ENCODE measurements at places on chromosomes 4 and X. TPM values are rescaled to one million over a fixed set of nuclear protein-coding genes. Genes with fewer than 3 reads are reported as not detected.

DNA sequence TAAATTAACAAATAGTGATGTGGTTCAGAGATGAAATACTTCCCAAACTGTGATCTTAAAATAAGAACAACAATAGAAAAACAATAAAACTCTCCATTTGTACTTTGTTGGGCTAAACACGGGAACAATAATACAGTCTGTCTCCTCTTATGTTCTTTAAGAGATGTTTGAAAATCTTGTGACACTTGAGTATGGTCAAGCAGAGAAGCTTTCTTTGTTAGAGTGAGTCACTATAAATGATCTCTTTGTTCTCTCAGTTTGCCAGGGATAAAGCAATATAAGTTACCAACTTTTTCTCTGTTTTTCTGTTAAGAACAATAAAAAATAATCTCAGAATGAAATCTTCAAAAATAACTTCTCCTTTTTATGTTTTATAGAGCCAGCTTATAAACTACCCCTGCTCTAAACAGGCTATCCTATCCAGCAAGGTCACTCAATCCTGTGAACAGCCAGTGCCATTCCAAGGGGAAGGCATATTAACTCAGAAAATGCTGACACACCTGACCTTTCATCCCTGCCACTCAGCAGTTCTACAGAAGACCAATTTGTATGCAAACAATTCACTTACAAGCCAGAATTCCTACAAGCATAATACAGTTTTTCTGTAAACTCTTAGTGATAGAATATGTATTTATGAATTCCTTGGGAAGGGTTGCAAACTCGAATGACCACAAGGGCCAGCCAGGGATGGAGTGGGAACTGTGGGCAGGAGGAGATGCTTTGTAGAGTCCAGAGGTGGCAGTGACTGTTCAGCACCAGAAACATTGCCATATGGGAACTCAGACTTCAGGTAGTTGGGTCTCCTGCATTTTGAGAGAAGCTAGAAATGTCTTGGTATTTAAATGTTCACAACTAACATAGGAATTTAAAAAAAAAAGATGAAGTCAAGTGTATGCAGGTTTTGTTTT lies 52.2 kb downstream of the AFM start:
- no peaks in the 10 kb centered on the region for H3K36me3 ChIP-seq
- H3K4me3 ChIP-seq: no peak overlapping the region
- DNase-seq: no peak
- H3K27me3 ChIP-seq: peaks cover under 1% of the 10 kb centered on the region
- no peaks in the 10 kb centered on the region for H3K4me1 ChIP-seq

DNA sequence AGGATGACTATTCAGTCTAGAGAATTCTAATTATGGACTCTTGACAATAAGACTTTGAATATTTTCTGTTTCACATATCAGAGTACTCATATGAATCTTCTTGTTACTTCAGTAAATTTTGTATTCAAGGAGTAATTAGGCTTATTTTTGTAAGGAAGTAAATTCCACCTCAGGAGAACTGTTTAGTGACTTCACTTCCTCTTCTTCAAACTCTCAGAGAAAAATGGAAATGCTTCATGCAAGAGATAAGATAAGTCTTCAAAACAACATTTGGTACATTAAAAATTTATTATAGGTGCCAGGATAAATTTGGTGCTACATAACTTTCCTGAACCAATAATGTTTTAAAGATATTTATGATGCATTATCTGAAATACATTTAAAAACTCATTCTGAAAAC lies 1421.9 kb downstream of the PCDH7 start:
- no peak for DNase-seq
- no peak overlapping the region for H3K27ac ChIP-seq
- H3K4me3 ChIP-seq: no peak overlapping the region
- H3K27me3 ChIP-seq: no peaks in the 10 kb centered on the region

DNA sequence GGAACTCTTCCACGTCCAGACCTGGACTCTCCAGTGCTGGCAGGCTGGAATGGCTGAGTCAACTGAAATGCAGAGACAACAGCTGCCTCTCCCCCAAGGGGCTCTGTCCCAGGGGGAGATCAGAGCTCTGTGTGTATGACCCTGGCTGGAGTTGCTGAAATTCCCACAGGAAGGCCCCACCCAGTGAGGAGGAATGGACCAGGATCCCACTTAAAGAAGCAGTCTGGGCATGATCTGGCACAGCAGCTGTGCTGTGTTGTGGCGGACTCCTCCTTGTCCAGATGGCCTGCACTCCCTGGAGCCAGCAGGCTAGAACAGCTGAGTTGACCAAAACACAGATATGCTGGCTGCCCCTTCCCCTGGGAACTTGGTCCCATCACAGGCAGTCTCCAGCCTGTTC lies 25.4 kb downstream of the C4orf17 start:
- no peak overlapping the region for H3K27ac ChIP-seq
- DNase-seq: no peak

DNA sequence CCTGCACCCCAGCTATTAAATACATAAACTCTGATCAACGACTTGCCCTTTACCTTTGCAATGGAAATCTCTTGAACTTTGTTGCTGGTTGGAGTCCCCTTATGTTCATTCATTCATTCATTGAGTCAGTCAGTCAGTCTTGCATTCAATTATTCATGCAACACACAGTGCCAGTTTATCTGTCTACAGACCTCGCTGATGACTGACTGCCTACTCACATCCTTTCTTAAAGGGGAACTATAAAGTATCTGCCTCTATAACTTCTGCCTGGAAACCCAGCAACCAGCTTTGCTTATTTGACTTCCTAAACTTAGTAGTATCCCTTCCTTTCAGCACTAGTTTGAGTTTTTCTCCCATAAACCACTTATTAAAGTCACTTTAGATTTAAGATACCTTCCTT lies 620.8 kb upstream of the ADGRL3 start:
- no peak overlapping the region for H3K27ac ChIP-seq
- no peaks in the 10 kb centered on the region for H3K36me3 ChIP-seq
- peak; percentile 49 for DNase-seq
- H3K4me1 ChIP-seq: no peaks in the 10 kb centered on the region
- H3K27me3 ChIP-seq: no peaks in the 10 kb centered on the region
- no peak overlapping the region for H3K4me3 ChIP-seq

DNA sequence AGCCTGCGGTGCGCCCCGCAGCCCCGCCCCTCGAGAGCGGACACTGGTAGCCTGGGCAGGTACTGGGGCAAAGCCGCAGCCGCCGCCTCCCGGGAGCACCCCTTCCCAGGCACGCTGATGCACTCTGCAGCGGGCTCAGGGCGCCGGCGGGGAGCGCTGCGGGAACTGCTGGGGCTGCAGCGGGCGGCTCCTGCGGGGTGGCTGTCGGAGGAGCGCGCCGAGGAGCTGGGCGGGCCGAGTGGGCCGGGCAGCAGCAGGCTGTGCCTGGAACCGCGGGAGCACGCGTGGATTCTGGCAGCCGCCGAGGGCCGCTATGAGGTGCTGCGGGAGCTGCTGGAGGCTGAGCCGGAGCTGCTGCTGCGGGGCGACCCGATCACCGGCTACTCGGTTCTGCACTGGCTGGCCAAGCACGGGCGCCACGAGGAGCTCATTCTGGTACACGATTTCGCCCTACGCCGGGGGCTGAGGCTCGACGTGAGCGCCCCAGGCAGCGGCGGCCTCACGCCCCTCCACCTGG lies 401 bp downstream of the SOWAHD start:
- no peaks in the 10 kb centered on the region for H3K27me3 ChIP-seq
- H3K36me3 ChIP-seq: no peaks in the 10 kb centered on the region
- no peak overlapping the region for H3K27ac ChIP-seq

DNA sequence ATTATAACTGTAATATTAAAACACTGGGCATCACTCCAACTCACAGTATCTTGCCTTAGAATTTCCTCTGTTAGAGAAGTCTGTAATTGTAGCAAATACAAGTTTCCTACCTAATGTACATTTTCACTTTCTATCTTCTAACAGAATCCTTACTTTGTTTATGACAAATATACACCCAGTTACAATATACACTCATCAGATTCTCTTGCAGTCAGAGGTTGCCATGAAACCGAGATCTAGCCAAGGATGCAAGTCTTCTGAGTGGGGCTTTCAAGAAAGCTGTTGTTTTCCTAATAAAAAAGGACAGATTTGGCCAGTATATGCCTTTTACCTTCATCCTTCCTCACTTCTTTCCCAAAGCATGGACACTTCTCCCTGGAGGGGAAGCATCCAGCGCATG lies 228.9 kb downstream of the SCFD2 start:
- H3K4me1 ChIP-seq: peaks cover 8% of the 10 kb centered on the region
- H3K4me3 ChIP-seq: no peak overlapping the region
- DNase-seq: no peak
- H3K27ac ChIP-seq: no peak overlapping the region

Gene FTHL17
- total RNA-seq: not detected

Gene TRPC5OS
- total RNA-seq: not detected

Gene IGSF1
- total RNA-seq: 0.29 TPM

DNA sequence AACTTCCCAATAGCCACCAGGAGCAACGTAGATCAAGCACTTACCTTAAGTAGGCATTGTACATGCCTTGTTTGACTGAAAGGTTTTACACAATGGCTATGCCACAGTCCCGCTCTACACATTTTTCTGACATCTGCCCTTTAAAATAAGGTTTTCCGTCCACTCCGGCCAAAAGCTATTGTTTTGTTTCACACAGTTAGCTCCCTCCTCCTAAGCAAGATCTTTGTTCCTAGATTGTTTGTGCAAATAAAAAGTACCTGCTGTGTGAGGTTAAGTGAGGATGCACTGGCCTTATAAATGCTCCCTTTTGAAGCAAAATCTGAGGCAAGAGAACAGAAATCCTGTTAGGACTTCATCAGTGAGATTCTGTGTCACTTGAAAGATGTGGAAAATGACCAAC lies 11.8 kb downstream of the SCD5 start:
- H3K4me1 ChIP-seq: peaks cover 18% of the 10 kb centered on the region
- H3K36me3 ChIP-seq: no peaks in the 10 kb centered on the region
- DNase-seq: no peak
- peaks cover 5% of the 10 kb centered on the region for H3K27me3 ChIP-seq
- no peak overlapping the region for H3K4me3 ChIP-seq
- no peak overlapping the region for H3K27ac ChIP-seq

DNA sequence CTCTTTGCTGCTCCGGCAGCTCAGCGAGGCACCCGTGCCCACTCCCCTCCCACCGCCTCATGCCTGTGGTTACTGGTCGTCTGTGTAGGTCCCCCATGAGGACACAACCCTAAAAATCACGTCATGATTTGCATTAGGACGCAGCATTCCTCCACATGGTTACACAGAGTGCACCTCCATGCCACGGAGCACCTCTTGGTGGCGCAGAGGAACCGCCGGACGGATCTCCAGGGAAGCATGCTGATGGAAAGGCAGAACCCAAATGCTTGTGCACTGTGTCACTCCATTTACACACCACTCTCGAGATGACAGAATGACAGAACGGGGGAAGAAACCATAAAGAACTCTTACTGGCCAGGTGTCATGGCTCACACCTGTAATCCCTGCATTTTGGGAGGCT lies 22.4 kb downstream of the FAM53A start:
- H3K4me3 ChIP-seq: no peak overlapping the region
- no peak overlapping the region for H3K27ac ChIP-seq
- H3K4me1 ChIP-seq: no peaks in the 10 kb centered on the region
- peak; percentile 61 for DNase-seq

- DNase-seq: peak; percentile 35
- H3K27ac ChIP-seq: peak overlapping the region; percentile 98
- H3K4me3 ChIP-seq: no peak overlapping the region
- H3K4me1 ChIP-seq: peaks cover 26% of the 10 kb centered on the region
Observed at GRCh38 chr4:53541577-53542206, 49.6 kb downstream of the LNX1 start.

GRCh38 chr4:80912350-80912749 lies 118.2 kb upstream of the BMP3 start:
- H3K27ac ChIP-seq: no peak overlapping the region
- no peaks in the 10 kb centered on the region for H3K4me1 ChIP-seq
- no peak for DNase-seq
- no peak overlapping the region for H3K4me3 ChIP-seq
- no peaks in the 10 kb centered on the region for H3K36me3 ChIP-seq

Gene TIGD2
- 18.1 TPM for total RNA-seq

Gene CXCR3
- not detected for total RNA-seq

DNA sequence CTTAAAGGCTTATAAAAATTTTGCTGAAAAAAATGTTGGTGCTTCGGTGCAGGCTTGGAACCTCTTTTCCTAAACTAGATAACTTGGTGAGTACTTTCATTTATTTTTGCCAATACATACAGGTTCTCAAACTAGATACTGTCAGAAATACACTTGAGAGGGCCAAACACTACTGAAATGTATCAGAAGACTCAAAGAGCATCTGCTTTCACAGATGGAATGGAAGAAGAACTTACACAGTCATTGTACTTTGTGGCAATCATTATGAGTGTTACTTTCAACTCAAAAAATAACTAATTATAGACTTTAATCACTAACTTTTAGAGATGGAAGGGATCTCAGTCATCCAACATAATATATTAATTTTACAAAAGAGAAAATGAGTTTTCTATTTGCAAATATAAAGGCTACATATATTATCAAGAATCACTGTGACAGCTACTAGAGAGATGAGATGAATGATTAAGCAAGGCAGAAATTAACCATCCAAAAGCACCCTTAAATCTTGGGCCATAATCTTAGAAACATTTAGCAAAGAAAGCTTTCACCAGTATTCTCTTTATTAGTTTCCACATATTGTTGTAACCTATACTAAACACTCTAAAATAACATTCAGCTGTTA lies 1.0 kb downstream of the ENAM start:
- DNase-seq: no peak
- H3K4me3 ChIP-seq: no peak overlapping the region
- no peaks in the 10 kb centered on the region for H3K4me1 ChIP-seq
- no peak overlapping the region for H3K27ac ChIP-seq
- H3K27me3 ChIP-seq: no peaks in the 10 kb centered on the region

Gene MAGEE1
- 2.7 TPM for total RNA-seq

DNA sequence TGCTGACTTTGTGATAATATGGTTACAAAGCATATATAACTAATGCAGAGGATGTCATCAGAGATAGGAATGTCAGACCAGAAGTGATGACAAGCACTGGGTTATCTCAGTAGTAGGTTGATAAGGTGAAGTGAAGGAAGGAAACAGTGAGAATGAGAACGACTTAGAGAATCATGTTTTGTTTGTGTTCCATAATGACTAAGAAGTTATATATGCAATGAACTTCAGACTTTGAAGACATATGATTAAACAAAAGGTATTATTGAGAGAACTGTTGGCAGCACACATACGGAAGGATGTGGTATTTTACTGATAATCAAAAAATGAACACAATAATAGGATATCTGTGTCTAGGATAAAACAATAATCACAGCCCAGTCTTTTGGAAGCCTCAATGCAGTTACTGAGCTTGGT lies 18.3 kb upstream of the HHIP start:
- H3K27ac ChIP-seq: no peak overlapping the region
- H3K4me3 ChIP-seq: no peak overlapping the region
- H3K4me1 ChIP-seq: no peaks in the 10 kb centered on the region
- H3K27me3 ChIP-seq: no peaks in the 10 kb centered on the region

DNA sequence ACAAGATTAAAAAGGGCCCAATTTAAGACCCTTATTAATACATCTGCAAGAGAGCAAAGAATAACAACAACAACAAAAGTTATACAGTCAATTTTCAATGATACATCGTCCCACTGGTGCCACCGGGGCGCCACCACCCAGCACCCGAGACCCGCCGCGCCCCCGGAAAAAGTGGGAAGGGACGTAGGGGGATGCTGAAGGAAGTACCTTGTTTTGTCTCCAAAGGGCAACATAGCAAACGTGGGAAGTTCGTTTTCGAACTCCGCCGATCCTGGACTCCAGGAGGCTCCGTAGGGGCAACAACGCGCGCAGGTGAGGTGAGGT lies 1.7 kb downstream of the PDE5A start:
- H3K27me3 ChIP-seq: no peaks in the 10 kb centered on the region
- DNase-seq: no peak
- H3K4me3 ChIP-seq: peak overlapping the region; percentile 94
- peaks cover 26% of the 10 kb centered on the region for H3K4me1 ChIP-seq
- peaks cover 16% of the 10 kb centered on the region for H3K36me3 ChIP-seq
- H3K27ac ChIP-seq: peak overlapping the region; percentile 78

Gene PRRG3
- not detected for total RNA-seq
